ENCODE measurements at places on chromosomes 16 and 17.

DNA sequence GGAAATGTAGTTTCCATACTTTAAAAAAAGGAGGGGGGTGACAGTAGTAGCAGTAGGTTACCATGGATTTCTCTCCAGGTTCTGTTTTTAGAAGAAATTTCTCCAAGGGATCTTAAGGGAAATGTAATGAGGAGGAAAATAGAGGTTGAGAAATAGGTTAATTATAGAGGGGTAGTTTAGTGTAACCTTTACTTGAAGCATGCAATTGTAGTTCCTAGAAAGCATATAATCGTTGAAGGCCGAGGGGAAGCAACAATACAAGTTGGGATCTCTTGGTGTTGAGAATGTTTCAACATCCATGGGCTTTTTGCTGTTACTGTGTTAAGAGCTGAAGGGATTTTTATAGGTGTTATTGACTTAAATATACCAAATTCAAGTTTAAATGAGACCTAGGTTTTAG lies 25.1 kb downstream of the TNRC6A start:
- no peak for DNase-seq

DNA sequence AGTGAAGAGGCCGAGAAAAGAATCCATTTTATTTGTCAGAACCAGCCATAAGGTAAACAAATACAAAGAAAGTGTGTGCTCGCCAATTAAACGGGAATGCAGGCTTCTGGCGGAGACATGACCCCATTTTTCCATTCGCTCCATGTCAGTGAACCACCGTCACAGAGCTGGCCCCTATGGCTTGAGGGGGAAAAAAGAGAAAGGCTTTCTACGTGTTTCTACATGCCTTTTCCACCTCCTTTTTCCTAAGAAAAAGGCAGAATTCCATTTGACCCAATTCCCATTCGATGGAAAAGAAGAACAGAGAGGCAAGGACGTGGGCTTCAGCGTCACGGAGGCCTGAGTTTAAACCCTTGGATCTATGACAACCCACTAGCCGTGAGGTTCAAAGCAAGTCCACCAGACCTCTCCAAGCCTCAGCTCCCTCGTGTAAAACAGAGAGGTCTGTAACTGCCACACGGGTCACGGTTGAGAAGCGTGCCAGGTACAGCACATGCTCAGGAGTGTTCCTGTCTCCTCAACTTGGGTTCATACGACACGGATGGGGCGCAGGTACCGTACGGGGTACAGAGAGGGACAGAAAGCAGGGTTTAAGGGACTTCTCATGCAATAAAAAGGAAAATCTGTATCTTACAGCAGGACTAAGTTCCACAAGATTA lies 91.9 kb downstream of the NXN start:
- no peak for DNase-seq

GRCh38 chr16:31464348-31464769 lies 5.1 kb downstream of the ARMC5 start:
- DNase-seq, result no peak

- DNase-seq, result no peak
Measured at GRCh38 chr17:9020096-9020823, 1.1 kb upstream of the NTN1 start.

GRCh38 chr17:55959756-55960155 lies 193.5 kb upstream of the ANKFN1 start:
- DNase-seq, result no peak

GRCh38 chr16:70685938-70686375 lies at the start of gene MTSS2:
Gene MTSS2 (minus strand): TSS chr16:70686053. CDS start chr16:70685791, 262 bp downstream.
- no peak for DNase-seq

GRCh38 chr17:7626307-7626706 lies 1.3 kb downstream of the SAT2 start:
- DNase-seq, result no peak

- DNase-seq, result no peak
Measured at GRCh38 chr17:37405955-37406634, 541 bp downstream of the ACACA start.

DNA sequence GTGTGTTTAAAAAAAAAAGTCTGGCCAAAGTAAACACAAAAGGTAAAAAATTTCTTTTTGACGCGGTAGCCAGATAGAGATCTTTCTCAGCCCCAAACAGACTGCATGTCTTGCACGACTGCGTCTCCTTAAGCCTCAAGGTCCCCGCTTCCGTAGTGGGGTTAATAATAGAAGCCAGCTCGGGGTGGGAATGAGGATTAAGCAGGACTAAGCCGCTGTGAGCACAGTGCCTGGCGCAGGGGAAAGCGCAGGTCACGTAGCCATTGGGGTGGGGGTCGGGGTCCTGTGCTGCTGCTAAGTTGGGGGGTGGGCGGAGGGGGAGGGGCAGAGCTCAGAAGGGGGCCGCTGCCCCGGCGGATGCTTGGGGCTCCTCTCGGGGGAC lies 521 bp downstream of the GGA2 start:
- no peak for DNase-seq

GRCh38 chr17:51128076-51128475 lies 7.4 kb upstream of the SPAG9 start:
- DNase-seq, result no peak

GRCh38 chr17:31486351-31487062 lies 95.0 kb downstream of the RAB11FIP4 start:
- no peak for DNase-seq

GRCh38 chr17:68257934-68258333 lies 10.1 kb downstream of the AMZ2 start:
- no peak for DNase-seq

- no peak for DNase-seq
Measured at GRCh38 chr16:47693226-47693625, 232.1 kb downstream of the PHKB start.

DNA sequence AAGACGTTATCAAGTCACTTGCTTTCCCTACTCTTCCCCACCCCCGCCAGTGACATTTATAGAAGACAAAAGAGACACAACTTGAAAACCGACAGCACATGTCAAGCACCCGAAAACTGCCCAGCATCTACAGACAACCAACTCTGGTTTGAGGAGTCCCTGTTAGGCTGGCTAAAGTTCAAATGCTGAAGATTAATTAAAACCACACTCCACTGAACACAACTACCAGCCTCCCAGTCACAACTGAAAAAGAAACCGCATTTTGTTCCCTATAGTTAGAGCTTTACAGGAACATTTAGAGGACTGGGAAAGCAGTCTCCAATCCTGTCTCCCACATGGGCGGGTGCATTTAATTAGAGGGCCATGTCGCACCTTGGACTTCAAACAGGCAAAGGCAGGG lies 73.0 kb upstream of the COX10 start:
- no peak for DNase-seq

DNA sequence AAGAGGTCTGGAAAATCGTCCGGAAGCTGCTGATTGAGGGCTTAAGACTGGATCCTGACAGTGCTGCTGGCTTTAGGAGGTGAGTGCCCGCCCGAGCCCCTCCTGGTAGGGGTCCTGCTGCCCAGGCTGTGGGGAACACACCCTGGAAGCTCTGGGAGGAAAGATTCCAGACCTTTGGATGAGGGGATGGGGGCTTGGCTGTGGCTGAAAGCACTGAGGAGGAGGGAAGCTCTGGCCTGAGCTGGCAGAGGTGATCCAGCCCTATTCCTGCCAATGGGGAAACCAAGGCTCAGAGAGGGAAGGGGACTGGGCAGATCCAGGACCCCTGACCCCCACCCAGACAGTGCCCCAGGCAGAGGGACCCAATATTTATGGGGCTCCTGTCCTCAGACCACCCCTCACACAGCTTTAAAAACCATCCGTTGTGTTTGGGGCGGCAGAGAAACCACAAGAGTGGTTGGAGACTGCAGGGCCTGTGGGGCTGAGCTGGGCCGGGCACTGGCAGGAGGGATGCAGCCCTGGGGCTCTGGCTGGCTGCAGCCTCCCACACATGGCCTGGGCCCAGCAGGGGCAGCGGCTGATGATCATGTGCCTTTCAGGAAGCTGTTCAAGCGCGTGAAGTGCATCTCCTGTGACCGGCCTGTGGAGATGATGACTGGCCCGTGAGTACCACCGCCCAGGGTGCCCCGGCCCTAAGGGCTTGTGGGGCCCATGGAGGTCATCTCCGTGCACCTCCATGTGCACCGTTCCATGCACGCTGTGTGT lies 22.8 kb downstream of the UBALD1 start:
- no peak for DNase-seq

- no peak for DNase-seq
Measured at GRCh38 chr16:29192329-29193247, 207.7 kb downstream of the LAT start.

- DNase-seq, result no peak
Measured at GRCh38 chr16:50245417-50246298, 20.7 kb upstream of the ADCY7 start.

DNA sequence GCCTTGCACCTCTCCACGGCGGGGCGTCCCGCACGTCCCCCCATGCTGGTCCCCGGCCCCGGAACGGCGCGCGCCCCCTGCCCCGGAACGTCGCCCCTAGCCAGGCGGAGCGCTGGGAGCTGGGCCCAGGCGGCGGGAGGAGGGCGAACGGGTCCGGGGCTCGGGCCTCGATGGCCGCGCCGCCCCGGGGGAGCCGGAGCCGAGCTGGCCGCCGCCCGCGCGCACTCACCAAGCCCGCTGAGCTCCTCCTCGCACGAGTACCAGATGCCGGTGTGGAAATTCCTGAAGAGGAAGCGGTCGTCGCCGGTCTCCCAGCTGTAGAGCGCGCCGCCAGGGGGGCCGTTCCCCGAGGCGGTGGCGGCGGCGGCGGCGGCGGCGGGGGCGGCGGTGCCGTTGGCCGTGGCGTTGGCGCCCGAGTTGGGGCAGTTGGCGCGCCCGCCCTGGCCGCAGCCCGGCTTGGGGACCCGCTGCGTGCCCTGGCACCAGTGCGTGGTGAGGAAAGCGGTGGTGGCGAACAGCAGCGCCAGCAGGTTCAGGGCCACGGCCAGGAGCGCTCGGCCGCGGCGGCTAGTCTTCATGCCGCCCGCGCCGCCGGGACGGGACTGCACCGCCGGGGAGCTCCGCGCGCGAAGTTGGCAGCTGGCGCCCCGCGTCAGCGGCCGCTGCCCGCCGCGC lies 530 bp downstream of the GSG1L start:
- no peak for DNase-seq

GRCh38 chr16:88133507-88133843 lies 182.2 kb downstream of the BANP start:
- DNase-seq, result no peak

DNA sequence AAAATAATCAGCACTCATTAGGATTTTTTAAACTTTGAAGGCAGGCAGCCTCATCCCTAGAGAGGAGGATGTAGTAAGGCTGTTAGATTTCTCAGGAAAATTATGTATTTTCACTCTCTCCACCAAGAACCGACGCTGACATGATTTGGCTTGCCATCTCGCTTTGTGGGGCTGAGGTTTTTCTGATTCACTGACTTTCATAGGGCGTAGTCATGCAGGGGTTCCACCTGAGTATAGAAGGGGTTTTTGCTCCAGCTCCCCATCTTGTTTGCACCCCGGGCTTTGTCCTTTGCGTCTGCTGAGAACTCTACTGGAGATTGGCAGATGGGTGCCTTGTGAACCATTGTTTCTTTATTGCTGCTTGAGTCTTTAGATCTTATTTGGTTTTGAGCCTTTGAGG lies 20.2 kb downstream of the TOM1L1 start:
- no peak for DNase-seq

DNA sequence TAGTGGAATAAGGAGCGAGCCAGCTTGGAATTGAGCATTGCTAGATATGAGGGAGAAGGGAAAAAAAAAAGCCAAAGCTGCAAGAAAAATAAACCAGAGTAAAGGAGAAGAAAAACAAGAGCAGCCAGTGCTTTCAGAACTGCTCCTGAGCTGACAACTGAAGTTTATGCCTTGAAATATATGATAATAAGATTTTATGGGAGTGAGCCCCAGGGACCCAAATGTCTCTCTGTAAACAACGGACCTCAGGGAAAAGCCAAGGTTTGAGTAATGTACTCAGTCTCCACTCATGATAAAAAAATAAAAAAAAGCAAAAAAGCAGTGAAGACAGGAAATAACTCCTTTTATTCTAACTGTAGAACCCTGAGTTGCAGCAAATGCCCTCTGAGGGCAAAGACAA lies 132.6 kb downstream of the SNX11 start:
- no peak for DNase-seq

DNA sequence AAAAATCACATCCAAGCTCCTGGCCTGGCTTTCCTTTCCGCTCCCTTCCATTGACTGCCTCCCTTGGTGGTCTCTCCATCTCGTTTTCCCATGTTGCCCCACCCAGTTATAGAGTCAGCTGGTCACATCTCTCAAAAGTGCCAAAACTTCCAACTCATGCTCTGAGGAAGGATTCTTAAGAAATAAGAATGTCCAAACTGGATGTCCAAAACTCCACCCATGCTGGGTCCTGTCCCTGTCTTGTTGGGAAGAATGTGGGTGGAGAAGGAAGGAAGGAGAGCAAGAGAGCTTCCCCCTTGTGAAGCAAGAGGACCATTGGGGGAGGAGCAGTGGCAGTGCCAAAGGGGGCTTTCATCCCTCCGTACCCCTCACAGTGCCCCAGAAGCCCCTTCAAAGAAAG lies 44.6 kb upstream of the MAP3K14 start:
- DNase-seq, result no peak

- no peak for DNase-seq
Measured at GRCh38 chr17:82094931-82095776, 2.9 kb downstream of the FASN start.

- DNase-seq, result no peak
Measured at GRCh38 chr17:47925678-47925988, 15.7 kb upstream of the PNPO start.

DNA sequence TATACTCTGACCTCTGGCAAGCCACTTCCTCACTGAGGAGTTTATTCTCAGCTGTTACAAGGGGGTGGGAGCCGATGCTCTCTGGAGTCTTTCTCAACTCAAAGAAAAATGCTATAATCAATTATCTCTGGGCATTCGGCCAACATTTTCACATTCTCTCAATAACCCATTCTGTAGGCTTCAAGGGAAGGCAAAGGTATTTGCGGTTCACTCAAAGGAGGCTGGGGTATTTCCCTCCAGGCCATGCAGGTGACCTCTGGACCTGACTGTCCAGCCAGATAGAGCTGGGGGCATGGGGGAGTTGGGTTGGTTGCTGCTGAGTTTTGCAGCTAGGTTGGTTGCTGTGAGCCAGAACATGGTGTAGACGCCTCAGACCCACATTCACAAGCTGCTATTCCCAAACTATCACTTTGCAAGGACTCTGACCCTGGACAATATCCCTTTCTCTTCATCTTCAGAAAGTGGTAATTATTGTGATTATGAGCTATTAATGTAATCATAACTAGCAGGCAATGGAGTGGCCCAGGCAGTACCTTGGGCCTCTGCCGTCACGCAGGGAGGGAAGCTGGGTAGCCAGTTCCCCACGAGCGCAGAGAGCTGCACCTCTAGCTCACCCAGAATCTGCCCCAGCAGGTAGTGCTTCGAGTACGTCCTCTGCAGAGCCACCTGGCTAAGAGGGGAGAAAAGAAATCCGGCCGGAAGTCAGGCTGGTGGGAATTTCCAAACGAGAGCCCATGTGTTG lies 42.1 kb downstream of the AIPL1 start:
- DNase-seq, result no peak

GRCh38 chr17:50458270-50458669 lies 10.4 kb downstream of the CHAD start:
- DNase-seq, result no peak

- no peak for DNase-seq
Measured at GRCh38 chr16:80105160-80105559, 435.6 kb upstream of the DYNLRB2 start.

Data from stimulated activated CD4-positive, alpha-beta T cell treated with anti-CD3 and anti-CD28 coated beads, TNF-alpha, amount 100 ng/mL, for 48 hours (primary cell).